Upper lobe of right lung (tissue), 1 donor: ENCODE measurements at places on chromosomes 7 and 10. TPM values are rescaled to one million over a fixed set of nuclear protein-coding genes. Genes with fewer than 3 reads are reported as not detected.

- H3K4me3 ChIP-seq: peak overlapping the region; percentile 83
- peaks cover 42% of the 10 kb centered on the region for H3K4me1 ChIP-seq
- H3K27ac ChIP-seq: peak overlapping the region; percentile 91
- peaks cover 11% of the 10 kb centered on the region for H3K36me3 ChIP-seq
- no peak for DNase-seq
Observed at GRCh38 chr7:103348452-103348851, 1.0 kb downstream of the PSMC2 start.

DNA sequence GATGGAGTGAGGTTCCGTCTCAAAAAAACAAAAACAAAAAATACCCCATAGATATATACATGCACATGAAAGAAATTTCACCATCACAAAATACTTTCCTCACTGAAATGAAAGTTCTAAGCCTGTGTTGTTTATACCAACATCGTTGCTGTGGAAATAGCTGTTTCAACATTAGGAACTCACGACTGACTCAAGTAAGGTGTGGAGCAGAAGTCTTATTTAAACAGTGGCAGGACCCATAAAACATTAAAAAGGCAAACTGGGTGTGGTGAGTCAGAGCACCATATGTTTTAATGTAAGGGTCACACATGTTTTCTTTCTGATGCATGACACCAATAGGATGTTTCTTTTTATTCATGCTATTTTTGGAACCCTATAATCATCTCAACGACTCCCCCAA, 48.3 kb downstream of the BAIAP2L1 start:
- H3K27me3 ChIP-seq: no peaks in the 10 kb centered on the region
- no peaks in the 10 kb centered on the region for H3K36me3 ChIP-seq

DNA sequence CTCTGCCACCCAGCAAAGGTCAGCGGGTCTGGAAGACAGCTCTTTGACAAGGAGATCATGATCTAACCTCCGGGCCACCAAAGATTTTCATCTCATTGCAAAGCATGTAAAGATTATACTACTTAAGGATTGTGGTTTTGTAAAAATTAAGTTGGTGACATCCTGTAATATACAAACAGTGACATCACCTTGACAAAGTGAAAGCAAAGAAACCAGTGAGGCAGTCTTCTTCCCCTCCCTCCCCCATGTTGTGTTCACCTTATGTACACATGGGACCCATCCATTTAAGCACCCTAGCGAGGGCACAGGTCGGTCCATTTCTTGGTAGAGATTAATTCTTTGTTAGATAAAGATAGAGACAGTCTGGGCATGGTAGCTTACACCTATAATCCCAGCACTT, 3.9 kb downstream of the MDH2 start:
- no peak overlapping the region for H3K4me3 ChIP-seq
- H3K27ac ChIP-seq: no peak overlapping the region
- H3K4me1 ChIP-seq: peaks cover 17% of the 10 kb centered on the region
- no peak for DNase-seq

DNA sequence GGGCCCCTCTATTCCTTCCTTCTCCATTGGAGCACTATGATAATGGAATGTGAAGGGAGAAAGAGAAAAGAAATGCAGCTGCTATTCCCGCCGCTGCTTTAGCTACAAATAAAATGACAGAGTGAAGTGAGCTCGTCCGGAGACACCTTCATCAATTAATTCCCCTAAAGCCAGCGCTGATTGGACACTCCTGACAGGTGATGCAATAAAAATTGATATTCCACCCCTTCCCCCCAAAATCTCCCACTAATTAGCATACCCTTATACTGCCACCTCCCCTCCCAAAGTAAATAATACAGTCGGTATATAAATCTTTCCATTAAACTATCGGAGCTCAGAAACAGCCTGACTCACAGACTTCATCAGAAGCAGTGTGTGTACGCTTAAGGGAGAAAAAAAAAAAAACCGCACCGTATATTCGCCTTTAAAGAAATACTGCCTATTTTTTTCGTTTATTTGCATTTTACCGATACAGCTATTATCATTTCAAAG, 7.3 kb downstream of the SKIDA1 start:
- no peak for DNase-seq
- peaks cover 51% of the 10 kb centered on the region for H3K27me3 ChIP-seq
- peak overlapping the region; percentile 81 for H3K27ac ChIP-seq
- no peaks in the 10 kb centered on the region for H3K36me3 ChIP-seq
- H3K4me1 ChIP-seq: peaks cover 15% of the 10 kb centered on the region

DNA sequence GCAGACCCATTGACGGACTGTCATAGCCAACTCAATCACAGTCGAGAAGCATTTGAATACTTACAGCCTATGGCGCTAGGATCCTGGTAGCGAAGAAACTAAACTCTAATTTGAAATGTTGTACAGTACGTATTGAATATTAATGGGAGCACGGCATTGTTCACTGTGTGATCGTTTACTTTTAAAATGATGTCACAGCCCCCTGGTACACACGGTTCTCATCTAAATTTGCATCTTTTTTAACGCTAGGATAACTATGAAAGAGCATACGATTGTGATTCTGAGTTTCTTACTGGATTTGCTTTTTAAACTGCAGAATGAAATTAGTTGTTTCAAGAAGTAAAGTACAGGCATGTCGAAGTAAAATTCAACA, 895 bp upstream of the NAPEPLD start:
- H3K36me3 ChIP-seq: no peaks in the 10 kb centered on the region
- H3K27me3 ChIP-seq: no peaks in the 10 kb centered on the region
- H3K4me3 ChIP-seq: peak overlapping the region; percentile 77
- H3K4me1 ChIP-seq: peaks cover 15% of the 10 kb centered on the region

- no peaks in the 10 kb centered on the region for H3K4me1 ChIP-seq
- H3K36me3 ChIP-seq: no peaks in the 10 kb centered on the region
- no peaks in the 10 kb centered on the region for H3K27me3 ChIP-seq
- H3K4me3 ChIP-seq: no peak overlapping the region
- DNase-seq: no peak
Observed at GRCh38 chr7:155021699-155022145, 18.8 kb upstream of the PAXIP1 start.

GRCh38 chr10:128059266-128059981, 66.8 kb downstream of the MKI67 start:
- no peaks in the 10 kb centered on the region for H3K27me3 ChIP-seq
- H3K27ac ChIP-seq: no peak overlapping the region
- H3K4me3 ChIP-seq: no peak overlapping the region
- peak; percentile 9 for DNase-seq
- H3K4me1 ChIP-seq: peaks cover 26% of the 10 kb centered on the region

- peaks cover 19% of the 10 kb centered on the region for H3K4me1 ChIP-seq
- H3K36me3 ChIP-seq: peaks cover 21% of the 10 kb centered on the region
- H3K4me3 ChIP-seq: no peak overlapping the region
- no peak overlapping the region for H3K27ac ChIP-seq
- H3K27me3 ChIP-seq: no peaks in the 10 kb centered on the region
- DNase-seq: no peak
Observed at GRCh38 chr7:130948822-130949221, 214.8 kb upstream of the KLF14 start.

GRCh38 chr7:28272461-28272877, 91.9 kb upstream of the JAZF1 start:
- H3K36me3 ChIP-seq: no peaks in the 10 kb centered on the region
- H3K27me3 ChIP-seq: no peaks in the 10 kb centered on the region
- no peaks in the 10 kb centered on the region for H3K4me1 ChIP-seq
- no peak overlapping the region for H3K27ac ChIP-seq

DNA sequence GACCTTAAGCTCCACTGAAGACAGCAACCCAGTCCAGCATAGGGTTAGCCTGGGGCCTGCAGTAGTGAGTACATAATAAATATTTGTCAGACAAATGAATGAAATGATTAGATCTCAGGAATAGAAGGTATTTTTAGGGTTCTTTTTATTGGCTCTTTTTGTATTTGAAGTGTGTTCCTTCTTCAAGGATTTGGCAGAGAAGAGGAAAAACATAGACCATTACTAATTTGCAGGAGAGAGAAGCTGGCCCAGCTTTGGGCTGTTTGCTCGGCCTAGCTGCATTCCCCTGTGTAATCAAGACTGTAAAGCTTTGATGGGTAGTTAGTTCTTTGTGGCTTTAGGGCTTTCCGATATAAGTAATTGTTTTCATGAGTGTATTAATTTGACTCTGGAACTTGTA, 64.2 kb downstream of the CNNM2 start:
- no peaks in the 10 kb centered on the region for H3K27me3 ChIP-seq
- no peak overlapping the region for H3K27ac ChIP-seq
- no peak for DNase-seq
- H3K36me3 ChIP-seq: no peaks in the 10 kb centered on the region
- H3K4me1 ChIP-seq: no peaks in the 10 kb centered on the region
- no peak overlapping the region for H3K4me3 ChIP-seq

DNA sequence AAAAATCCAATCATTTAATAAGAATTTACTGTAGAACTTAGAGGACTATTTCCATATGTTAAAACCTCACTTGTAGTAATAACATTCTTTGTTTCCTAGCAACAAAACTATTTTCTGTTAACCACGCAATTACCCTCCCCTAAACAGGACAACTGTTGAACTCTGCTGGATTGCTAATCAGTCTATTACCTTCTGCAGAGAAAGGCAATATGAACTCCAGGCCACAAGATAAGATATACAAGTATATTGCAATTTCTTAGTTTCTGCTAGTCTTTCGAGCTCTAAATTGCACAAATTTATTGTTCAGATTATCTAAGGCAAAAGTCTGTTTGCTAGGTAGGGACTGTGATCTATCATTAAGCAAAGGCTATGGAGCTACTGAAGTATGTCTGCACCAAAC, 920.1 kb upstream of the LRRN3 start:
- no peak for DNase-seq
- H3K4me3 ChIP-seq: no peak overlapping the region
- H3K36me3 ChIP-seq: no peaks in the 10 kb centered on the region
- H3K4me1 ChIP-seq: no peaks in the 10 kb centered on the region
- no peaks in the 10 kb centered on the region for H3K27me3 ChIP-seq

DNA sequence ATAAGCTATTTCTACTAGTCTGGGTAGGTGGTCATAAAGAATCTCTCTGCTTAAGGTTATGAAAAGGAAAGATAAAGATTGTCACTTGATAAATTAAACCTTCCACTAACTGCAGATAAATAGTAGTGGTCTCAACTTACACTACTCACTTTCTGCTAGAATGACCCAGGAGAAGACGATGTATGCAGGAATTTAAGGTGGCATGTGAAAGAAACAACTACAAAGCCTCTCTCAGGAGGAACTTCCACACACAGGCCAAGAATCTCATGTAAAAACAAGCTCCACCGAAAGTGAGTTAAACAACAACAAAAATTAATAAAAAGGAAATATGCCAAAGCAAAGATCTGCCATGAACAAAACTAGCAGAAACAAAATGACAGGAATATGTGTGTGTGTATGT, 165.4 kb downstream of the CDC14C start:
- no peak overlapping the region for H3K4me3 ChIP-seq
- no peaks in the 10 kb centered on the region for H3K27me3 ChIP-seq
- no peaks in the 10 kb centered on the region for H3K36me3 ChIP-seq

GRCh38 chr7:16891338-16891737, 9.6 kb upstream of the AGR3 start:
- no peak overlapping the region for H3K4me3 ChIP-seq
- H3K4me1 ChIP-seq: no peaks in the 10 kb centered on the region
- H3K27ac ChIP-seq: no peak overlapping the region
- no peak for DNase-seq
- H3K27me3 ChIP-seq: no peaks in the 10 kb centered on the region

DNA sequence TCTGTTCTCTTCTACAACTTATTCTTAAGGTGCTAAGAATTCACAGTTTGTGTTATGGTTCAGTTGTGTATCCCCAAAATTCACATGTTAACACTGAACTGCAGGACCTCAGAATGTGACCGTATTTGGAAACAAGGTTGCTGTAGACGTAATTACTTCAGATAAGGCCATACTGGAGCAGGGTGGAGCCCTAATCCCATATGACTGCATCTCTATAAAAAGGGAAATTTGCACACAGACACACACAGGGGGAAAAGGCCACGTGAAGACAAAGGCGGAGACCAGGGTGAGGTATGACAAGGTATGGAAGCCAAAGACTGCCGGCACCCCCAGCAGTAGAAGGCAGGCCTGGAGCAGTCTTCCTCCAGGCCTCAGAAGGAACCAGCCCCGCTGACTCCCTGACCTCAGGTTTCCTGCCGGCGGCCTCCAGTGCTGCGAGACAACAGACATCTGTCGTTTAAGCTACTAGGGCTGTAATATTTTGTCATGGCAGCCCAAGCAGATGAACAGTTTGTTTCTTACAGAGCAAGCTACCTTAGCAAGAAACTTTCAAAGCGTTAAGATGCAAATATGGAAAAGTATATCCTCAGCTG, 98.7 kb downstream of the PROSER2 start:
- H3K27me3 ChIP-seq: no peaks in the 10 kb centered on the region
- DNase-seq: no peak
- H3K4me1 ChIP-seq: no peaks in the 10 kb centered on the region

DNA sequence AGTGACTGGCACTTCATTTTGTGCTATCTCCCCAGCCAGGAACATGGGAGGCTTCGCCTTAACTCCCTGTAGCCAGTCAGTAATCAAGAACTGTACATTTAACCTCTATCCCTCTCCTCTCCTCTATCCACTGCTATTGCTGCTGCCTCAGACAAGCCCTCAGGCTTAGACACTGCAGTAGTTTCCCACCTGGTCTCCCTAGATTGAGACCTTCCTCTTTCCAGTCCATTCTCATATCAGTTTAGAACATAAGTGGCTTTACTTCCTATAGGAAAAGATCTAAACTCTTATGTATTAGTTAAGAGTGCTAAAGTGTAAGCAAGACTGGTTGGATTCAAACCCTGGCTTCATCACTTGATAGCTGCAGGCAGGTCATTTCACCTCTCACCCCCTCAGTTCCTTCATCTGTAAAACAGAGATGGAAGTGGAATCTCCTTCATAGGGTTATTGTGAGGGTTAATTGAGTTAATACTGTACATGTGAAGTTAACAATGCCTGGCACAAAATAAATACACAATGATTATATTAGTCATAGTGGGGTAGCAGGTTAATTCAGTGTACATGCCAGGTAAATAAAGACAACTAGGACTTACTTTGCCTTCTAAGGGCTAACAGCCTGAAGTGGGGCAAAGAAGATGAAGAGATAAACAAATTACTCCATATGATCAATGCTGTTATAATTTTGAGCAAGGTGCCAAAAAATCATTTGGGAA, 76.1 kb downstream of the ZNF277 start:
- DNase-seq: no peak
- H3K36me3 ChIP-seq: no peaks in the 10 kb centered on the region

The STRA8 gene
- total RNA-seq: not detected

The GARIN1A gene
- 2.1 TPM for total RNA-seq

The NPSR1 gene
- total RNA-seq: not detected

The FOXP2 gene
- 7.6 TPM for total RNA-seq

The TSPAN33 gene
- total RNA-seq: 6.2 TPM

The PRXL2A gene
- 52.9 TPM for total RNA-seq

The UBN2 gene
- total RNA-seq: 23.5 TPM

The SFRP4 gene
- total RNA-seq: 6.7 TPM

The TRDMT1 gene
- 9.2 TPM for total RNA-seq

The HOXA9 gene
- 1.2 TPM for total RNA-seq

The PIK3AP1 gene
- 65.2 TPM for total RNA-seq

The RNLS gene
- 3.7 TPM for total RNA-seq
